ENCODE measurements at places on chromosomes 1 and 21. TPM values are rescaled to one million over a fixed set of nuclear protein-coding genes. Genes with fewer than 3 reads are reported as not detected.

The FCGR3B gene
- not detected for total RNA-seq

The UBASH3A gene
- 51.9 TPM for total RNA-seq

The NID1 gene
- total RNA-seq = 0.70 TPM

The ST6GALNAC5 gene
- total RNA-seq = not detected

The KHDRBS1 gene
- 159 TPM for total RNA-seq

The SIM2 gene
- total RNA-seq = 0.84 TPM

The TRABD2B gene
- total RNA-seq = not detected

The NES gene
- not detected for total RNA-seq

The CD52 gene
- total RNA-seq = 698 TPM

The ACTL8 gene
- total RNA-seq = not detected
